AML-193 (cell line): ENCODE measurements at places on chromosomes 7 and 10.
A peak's percentile ranks its signal among the peaks of the same experiment; 100 is the strongest.

DNA sequence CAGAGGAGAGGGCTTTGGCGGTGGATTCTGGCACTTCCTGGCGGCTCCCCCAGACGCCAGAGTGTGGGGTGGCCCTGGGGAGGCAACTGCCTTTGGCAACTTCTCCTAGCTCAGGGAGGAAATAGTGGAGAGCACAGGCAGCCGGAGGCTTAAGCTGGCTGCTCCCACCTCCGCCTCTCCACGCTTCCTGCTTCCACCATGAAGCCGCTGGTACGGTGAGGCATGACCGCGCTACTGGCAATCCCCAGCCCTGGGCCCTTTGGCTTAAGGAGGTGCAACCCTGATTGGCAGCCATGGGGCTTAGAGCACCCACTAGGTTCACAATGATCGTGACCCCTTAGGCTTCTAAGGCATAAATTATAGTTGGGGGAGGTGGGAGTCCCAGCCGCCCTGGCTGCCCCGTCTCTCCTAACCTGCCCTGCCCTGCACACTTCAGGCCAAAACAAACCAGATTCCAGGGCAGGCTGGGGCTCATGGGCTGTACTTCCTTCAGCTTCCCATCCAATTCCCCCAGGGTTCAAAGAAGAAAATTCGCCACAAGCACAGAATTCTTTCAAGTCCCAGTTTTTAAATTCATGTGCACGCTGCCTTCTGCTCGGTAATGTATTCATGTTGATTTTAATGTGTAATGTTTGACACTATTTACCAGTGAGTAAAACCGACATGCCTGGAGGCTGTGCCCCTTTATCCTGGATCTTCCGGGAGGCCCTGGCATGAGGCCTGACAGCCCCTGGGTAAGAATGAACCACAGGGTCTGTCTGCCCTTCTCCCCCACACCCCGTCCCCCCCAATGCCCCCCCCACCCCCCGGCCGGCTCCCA is 90.7 kb upstream of the LRRC4 start:
- peak; percentile 80 for DNase-seq

- no peak for DNase-seq
These were observed 436.1 kb downstream of the TYW1 start for GRCh38 chr7:67432536-67433234.

- no peak for DNase-seq
These were observed 27.2 kb upstream of the ZNF273 start for GRCh38 chr7:64875658-64876406.

- DNase-seq, result no peak
These were observed 18.4 kb downstream of the TSPAN14 start for GRCh38 chr10:80472234-80473095.

DNA sequence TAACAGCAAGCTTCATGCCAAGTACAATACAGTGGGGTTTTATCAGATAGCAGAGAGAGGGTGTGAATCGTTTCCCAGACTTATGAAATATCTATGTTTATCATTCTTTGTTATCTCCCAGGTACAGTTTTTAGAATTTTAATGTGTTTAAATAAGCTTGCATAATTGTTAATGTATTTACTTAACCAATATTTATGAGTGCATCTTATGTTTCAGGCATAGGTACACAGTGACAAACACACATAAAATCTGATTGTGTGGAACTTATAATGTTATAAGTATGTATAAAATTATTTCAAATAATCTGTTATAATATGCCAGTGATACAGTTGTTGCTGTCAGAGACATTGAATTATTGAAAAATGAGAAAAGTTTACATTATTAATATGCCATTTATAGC is 1011.4 kb upstream of the C7orf33 start:
- DNase-seq, result no peak

- DNase-seq, result no peak
These were observed 37.3 kb upstream of the SAMD9L start for GRCh38 chr7:93185303-93186027.

DNA sequence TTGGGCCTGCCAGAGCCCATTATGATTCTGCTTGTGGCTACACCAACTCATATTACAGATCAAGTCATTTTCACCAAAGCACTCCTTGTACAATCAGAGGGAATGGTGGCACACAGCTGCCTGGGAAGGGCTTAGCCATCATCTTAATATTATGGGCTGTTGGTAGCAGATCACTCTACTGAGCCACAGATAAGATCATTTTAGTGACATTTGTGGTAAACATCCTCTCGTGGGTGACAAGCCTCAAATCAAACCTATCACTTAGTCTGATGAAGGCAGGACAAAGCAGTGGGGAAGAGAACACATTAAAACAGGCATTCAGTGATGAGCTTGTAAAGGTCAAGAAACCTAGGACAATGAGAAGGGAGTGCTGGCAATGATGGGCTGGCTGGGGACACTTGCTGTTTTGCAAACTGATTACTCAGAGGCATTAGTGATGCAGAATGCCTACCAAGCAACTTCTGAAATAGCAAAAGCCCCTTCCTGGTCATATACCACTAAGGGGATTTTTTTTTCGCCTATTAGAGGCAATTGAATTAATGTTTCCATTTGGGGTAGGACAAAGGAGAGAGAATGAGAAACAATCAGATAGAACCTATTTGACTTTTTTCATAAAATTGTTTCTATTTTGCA is 137.5 kb upstream of the WDR11 start:
- no peak for DNase-seq

GRCh38 chr7:120926943-120927346 is 23.6 kb upstream of the ING3 start:
- no peak for DNase-seq

GRCh38 chr10:3944591-3944990 is 159.6 kb upstream of the KLF6 start:
- no peak for DNase-seq
